NCI-H774 (cell line): ENCODE measurements at places on chromosomes 4 and X.

- DNase-seq = no peak
Observed at GRCh38 chr4:148068065-148068911, 336.4 kb downstream of the ARHGAP10 start.

DNA sequence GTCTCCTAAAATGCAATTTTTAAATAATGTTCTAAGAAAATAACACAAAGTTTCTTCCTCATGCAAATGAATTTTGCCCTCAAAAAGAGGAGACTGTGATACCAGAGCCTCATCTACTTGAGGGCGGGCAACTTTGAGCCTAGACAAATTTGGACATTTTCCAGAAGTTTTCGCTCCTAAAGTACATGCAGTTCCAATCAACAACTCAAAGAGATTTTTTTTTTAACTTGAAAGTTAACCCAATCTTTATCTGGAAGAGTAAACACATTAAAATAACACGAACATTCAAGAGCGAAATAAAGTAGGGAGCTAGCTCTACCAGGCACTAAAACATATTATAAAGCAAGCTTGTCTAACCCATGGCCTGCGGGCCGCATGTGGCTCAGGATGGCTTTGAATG lies 29.4 kb upstream of the FBXW7 start:
- no peak for DNase-seq

GRCh38 chrX:114075073-114075673 lies 508.7 kb upstream of the HTR2C start:
- DNase-seq = no peak

DNA sequence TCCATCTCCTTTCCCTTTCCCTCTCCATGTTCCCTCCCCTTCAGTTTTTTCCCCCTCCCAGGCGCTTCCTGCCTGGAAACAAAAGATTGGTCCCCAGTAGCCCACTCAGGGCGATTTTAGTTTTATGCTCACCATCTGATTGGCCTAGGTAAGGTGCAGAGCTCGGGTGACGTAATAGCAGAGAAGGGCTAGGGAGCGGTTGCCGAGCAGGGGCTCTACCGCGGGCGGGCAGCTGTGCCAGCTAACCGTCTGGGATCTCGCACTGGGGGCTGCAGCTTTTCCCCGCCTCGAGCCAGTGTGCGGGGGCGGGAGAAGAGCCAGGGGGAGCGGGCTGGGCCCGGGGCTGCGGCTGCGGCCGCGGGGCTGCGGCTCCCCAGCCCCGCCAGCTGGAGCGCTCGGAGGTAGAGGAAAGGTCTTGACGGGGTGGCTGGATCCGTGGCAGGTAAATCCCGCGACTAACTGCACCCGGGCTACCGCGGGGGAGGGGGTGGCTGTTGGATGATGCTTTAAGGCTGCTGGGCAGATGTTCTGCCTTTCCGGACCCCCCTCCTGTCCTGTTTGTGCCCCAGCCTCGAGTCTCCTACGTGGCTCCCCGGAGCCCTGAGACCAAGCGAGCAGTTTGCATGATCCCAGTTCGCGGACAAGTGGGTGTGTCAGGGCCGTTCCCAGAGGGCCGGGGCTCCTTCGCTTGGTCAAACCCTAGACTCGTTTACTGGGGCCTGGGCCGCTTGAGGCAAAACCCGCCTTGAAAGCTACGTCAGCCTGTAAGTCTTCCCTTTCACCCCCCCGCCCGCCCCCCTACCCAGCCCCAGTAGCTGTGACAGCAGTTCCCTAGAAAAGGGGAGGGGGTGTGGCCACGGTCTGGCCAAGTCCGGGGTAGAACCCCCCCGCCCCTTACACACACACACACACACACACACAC lies at the start of gene PAK3:
PAK3 (plus strand) TSS at position 218 of the 922 bp plus-strand sequence. CDS start 26,913 bp downstream, outside the sequence.
- peak; percentile 77 for DNase-seq

- DNase-seq = no peak
Observed at GRCh38 chr4:56575820-56576429, 70.3 kb downstream of the ARL9 start.

DNA sequence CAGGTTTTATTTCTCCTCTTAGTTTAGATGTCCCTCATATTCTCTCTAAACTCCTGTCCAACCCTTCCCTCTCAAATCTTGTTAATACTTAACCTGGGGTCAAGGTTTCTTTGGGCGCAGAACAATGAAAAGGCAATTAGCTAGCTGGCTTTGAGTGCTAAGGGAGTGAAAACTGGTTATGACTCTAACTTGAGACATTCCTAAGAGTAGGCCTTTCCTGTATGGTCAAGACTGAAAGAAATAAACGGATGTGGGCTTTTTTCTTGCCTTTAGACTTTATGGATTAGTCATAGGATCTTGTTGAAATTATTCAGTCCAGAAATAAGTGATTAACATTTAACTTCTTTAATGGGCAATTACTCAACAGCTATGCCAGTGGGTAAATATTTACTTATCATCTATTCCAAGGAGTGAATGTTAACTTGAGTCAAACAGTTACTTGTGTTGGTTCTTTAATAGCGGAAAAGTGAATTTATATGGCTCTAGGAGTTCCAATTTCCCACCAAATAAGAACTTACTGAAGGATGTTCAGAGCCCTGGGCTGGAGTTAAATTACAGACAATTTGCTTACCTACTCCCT lies 141.7 kb upstream of the SCML1 start:
- DNase-seq = no peak

- no peak for DNase-seq
Observed at GRCh38 chr4:172055046-172055445, 241.8 kb downstream of the GALNTL6 start.

- DNase-seq = peak; percentile 9
Observed at GRCh38 chr4:22607382-22607781, 85.4 kb upstream of the GBA3 start.
